GM12878 (cell line): ENCODE measurements at places on chromosomes 3 and 15.

DNA sequence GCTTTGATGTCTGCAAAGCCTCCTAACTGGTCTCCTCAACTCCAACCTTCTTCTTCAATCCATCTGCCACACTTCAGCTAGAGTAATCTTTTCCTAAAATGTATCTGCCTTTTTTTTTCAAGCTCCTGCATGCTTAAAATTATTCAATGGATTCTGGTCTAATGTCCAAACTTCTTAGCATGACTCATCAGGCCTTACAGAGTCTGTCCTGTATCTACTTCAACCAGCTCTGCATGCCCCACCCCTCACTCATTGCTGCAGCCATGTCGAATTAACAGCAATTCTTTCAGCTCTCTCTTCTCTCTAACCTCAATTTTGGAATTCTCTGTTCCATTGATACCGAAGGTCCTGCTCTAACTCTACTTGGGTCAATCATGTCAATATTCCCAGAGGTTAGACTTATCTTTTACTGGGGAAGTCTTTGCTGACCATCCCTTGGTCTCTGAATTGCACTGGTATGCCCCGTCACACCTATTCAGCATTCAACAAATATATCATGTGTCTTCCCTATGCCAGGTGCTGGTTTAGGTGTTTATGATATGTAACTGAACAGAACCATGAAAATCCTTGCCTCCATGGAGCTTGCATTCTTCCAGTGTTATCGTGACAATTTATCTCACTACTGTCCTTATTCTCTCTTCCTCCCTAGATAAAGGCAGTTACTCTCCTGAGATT lies 88.5 kb upstream of the NANOGP8 start:
- DNase-seq, result no peak

DNA sequence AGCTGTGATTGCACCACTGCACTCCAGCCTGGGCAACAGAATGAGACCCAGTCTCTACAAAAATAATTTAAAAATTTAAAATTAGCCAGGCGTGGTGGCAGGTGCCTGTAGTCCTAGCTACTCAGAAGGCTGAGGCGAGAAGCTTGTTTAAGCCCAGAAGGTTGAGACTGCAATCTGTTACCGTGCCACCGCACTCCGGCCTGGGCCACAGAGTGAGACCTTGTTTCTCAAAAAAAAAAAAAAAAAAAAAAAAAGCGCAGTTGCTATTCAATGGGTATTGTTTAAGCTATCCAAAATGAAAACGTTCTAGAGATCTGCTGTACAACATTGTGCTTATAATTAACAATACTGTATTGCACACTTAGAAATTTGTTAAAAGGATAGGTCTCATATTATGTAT lies 24.0 kb downstream of the ZNF148 start:
- DNase-seq, result no peak

DNA sequence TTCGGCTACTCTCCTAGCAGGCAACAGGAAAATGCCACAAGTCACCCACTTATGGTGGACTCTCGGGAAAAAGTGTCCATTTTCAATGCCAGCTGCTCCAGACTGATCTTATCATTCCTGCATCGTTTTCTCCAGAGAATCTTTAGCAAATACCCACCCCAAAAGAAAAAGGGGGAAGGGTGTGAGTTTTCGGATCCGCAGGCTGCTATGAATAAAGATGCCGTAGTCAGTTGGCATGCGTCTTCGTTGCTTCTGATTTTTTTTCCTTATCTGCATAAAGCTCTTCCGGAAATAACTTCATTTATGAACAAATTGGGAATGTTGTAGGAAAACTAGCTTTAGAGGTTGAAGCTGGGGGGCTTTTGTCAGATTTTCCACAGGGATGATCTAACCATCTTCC lies 22.4 kb upstream of the VILL start:
- DNase-seq, result no peak

- DNase-seq, result no peak
These were observed 226.7 kb downstream of the THSD4 start for GRCh38 chr15:71341811-71342550.

GRCh38 chr3:72223116-72223515 lies 438.2 kb upstream of the PROK2 start:
- no peak for DNase-seq
